ENCODE measurements at places on chromosomes 2 and 18.

- DNase-seq, result no peak
Observed at GRCh38 chr2:5549771-5550170, 142.4 kb upstream of the SOX11 start.

DNA sequence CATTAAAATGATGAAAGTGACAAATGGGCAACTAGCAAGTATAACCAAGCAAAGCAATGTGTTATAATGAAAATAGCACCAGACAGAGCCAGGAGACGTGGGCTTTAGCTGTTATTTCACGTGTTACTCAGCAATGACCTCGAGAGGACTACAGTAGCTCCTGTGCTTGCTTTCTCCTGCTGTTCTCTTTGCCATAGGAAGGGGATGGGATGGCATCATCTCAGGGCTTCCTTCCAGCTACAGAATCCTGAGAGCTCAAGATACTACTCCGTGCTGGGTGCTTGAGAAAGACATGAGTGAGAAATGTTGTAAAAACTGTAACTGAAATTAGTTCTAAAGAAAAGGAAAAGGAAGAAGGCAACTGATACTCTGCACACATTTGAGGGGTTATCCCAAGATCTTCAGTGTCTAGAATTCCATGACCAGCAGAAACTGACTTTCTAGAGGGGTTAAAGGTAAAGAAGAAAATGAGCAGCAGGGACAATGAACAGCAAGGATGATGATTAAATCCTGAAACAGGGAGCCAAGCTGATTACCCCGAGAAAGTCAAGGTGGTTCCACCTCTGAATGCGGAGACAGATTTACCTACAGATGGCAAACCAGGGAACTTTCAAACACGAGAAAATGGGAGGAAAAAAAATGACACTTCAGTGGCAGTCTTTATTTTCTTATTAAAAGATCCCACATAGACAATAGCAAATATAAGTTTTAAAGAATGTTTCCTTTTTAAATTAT, 33.4 kb downstream of the GAREM1 start:
- DNase-seq, result no peak

- no peak for DNase-seq
Observed at GRCh38 chr2:153935511-153935910, 63.8 kb downstream of the GALNT13 start.

DNA sequence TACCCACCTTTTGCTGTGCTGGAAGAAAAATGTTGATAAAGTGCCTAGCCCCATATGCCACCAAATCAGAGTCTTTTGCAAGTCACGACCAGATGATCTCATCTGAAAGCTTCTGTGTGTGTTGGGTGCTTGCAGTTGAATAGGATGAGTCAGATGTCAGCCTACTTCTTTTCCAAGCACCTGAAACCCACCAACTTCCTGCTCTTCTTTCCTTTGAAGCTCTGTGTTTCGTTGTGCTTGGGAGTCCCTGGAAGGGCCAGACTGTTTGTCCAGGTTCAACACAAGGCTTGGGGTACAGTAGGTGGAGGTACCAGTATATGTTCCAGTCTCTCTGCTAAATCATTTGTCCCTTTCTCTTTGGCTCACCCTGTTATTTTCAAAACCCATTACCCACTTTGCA, 36.8 kb upstream of the LCLAT1 start:
- DNase-seq, result no peak

GRCh38 chr2:122236152-122236874, 480.9 kb downstream of the TSN start:
- no peak for DNase-seq

- no peak for DNase-seq
Observed at GRCh38 chr2:204507636-204508035, 37.6 kb upstream of the PARD3B start.
